ENCODE measurements at places on chromosomes 16 and 17. TPM values are rescaled to one million over a fixed set of nuclear protein-coding genes. Genes with fewer than 3 reads are reported as not detected.

The ENPP7 gene
- total RNA-seq, result not detected

The CDR2 gene
- total RNA-seq, result 74.1 TPM

The OR1F1 gene
- not detected for total RNA-seq

The METTL2A gene
- 16.2 TPM for total RNA-seq

The NUFIP2 gene
- 37.9 TPM for total RNA-seq

The PLEKHH3 gene
- 12.2 TPM for total RNA-seq

The GUCY2D gene
- not detected for total RNA-seq

The HCRT gene
- not detected for total RNA-seq

The ERBB2 gene
- 18.5 TPM for total RNA-seq

The SYCE1L gene
- 11.6 TPM for total RNA-seq

The C17orf50 gene
- not detected for total RNA-seq

The SYT17 gene
- total RNA-seq, result 5.8 TPM

The TP53TG3 gene
- not detected for total RNA-seq

The CNGB1 gene
- total RNA-seq, result not detected

All from glomerular endothelial cell (primary cell).